ENCODE measurements at places on chromosomes 6 and 20.

GRCh38 chr6:156787569-156788492, 10.7 kb downstream of the ARID1B start:
- DNase-seq: no peak

GRCh38 chr6:38080889-38081288, 261.4 kb downstream of the ZFAND3 start:
- DNase-seq: no peak

GRCh38 chr6:112027942-112028674, 25.8 kb upstream of the CCN6 start:
- DNase-seq: no peak

DNA sequence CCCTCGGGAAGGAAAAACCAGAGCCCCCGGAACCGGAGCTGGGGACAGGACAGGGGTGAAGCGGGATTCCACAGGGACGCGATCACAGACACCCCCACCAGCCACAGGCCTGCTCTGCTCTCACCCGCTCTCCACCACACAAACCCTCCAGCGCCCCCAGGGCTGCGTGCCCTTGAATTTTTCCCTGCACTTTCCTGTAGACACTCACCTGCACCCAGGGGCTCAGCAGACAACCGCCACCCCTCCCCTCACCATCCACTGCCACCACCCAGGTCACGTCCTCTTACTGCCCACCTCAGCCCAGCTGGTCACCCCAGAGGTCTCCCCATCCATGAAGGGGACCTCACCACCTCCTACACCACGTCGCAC, 631 bp downstream of the ULBP2 start:
- no peak for DNase-seq

- DNase-seq: no peak
These were observed 410.7 kb upstream of the SULF2 start for GRCh38 chr20:48196001-48196400.
